RPMI7951 (cell line): ENCODE measurements at places on chromosomes 16 and 17.

- no peak for DNase-seq
Observed at GRCh38 chr17:72342627-72343527, 222.1 kb downstream of the SOX9 start.

- DNase-seq = peak; percentile 3
Observed at GRCh38 chr17:30969989-30970830, 629 bp upstream of the RNF135 start.

DNA sequence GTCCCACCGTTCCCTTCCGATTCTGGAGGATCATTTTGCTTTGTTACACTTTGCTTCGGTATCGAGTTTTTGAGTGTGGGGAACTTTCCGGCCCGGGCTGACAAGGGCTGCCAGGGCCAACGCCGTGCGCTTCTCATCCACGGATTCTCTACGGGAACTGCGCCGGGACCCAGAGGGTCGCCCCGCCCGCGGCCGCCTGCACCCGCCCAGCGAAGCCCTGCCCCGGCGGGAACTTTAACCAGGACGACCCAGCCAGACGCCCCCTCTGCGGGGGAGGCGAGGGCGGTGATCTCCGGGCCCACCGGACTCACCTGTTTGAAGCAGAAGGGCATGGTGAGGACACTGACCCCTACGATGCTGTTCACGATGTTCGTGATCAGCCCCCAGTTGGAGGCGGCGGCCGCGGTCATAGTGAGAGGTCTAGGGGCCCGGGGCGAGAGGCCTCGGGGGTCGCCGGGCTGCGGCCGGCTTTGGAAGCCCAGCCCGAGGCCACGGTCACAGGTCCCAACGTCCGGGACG is 536 bp downstream of the SLC38A10 start:
- DNase-seq = no peak

DNA sequence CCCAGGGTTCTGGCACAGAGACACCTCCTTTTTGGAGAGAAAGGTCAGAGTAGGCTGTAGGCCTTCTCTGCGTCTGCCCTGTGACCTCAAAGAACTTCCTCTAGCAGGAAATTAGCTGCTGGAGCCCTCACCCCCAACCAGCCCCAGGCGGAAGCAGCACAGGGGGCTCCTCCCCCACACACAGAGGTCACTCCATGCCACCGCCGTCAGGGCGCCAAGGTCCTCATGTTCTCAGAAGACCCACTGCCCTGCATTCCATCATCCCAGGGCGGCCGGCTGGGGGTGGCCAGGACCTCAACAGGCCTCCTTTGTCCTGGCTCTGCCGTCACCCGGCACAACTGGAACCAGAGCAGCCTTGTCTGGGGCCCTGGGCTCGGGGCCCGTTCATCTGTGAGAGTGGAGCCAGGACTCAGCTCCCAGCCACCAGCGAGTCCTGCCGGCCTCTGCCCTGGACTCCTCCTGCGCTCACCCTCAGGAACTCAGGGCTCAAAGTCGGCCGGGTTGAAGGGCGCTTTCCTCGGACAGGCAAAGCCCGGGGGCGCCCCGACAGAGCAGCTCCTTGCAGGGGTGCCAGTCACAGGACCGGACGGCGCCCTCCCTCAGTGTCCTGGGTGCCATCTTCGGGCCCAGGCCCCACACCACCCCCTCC is 1.2 kb downstream of the TMC6 start:
- no peak for DNase-seq

DNA sequence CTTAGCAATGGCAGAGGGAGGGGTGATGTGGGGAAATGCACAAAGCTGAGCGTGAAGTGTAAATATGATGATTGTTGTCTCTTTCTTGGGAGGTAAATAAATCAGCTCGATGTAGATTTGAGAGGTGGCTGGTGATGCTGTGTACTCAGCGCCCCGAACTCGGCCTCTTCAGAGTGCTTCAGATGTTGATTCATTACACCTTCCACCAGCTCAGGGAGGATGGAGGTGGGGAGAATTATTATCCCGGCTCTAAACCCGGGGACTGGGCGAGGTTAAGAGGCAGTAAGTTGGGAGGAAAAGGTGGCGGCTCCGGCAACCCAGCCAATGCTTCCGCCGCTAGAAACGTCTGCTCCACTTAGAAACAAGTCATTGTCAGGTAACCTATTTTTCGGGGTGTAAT is 86.5 kb downstream of the RPA1 start:
- no peak for DNase-seq

DNA sequence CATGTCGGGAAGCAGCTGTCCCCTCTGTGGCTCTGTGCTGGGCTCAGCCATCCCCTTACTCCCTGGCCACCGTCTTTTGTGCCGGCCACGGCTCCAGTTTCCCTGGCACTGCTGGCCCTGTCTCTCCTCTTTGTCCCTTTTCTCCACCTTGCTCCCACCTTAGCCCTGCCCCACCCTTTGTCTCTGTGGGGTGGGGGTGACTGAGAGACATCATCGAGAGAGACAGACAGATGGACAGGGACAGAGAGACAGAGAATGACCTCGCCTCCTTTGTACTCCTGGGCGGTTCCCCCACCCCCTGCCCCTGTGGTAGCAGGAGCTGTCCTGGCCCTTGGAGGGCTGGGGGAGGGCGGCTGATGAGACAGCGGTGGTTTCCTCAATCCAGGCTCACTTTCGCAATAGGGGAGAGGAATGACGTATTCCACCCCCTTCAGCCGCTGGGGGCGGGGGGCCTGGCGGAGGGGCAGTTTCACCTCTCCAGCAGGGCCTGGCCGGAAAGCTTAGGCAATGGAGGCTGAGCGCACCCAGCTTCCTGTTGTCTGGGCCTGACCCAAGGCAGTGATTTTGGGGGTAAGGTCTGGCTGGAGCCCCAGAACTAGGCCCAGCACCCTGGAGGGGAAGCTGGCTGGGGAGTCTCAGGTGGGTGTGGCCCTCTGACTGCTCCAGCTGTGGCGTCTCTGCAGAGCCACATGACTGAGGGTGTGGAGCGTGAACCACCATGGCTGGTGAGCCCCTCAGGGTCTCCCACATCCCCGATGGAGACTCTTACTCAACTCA is 7.3 kb downstream of the FMNL1 start:
- DNase-seq = peak; percentile 87

GRCh38 chr17:2347805-2348685 is 10.7 kb downstream of the SGSM2 start:
- DNase-seq = peak; percentile 73

GRCh38 chr16:86858501-86858900 is 280.2 kb downstream of the FOXL1 start:
- DNase-seq = no peak

- DNase-seq = no peak
Observed at GRCh38 chr17:54935471-54935870, 33.0 kb downstream of the COX11 start.

GRCh38 chr17:7586673-7587419 is 3.0 kb downstream of the SOX15 start:
- DNase-seq = no peak

DNA sequence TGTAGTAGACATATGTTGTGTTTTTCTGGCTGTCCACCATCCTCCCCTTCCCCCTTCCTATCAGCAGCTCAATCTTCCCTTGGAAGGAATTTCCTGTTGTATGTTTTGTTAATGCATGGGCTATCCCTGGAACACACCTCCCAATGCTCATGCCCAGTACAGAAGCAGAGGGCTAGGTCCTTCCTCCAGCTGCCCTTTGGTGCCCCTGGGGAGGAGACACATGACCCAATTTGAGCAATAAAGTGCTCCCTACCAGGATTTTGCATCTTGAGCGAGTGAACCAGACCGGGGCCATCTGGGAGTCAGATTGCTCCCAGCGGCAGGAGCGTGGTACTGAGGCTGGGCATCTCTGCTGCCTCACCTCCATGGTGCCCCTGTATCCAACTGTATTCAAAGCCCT is 141.5 kb upstream of the MED13 start:
- DNase-seq = no peak

DNA sequence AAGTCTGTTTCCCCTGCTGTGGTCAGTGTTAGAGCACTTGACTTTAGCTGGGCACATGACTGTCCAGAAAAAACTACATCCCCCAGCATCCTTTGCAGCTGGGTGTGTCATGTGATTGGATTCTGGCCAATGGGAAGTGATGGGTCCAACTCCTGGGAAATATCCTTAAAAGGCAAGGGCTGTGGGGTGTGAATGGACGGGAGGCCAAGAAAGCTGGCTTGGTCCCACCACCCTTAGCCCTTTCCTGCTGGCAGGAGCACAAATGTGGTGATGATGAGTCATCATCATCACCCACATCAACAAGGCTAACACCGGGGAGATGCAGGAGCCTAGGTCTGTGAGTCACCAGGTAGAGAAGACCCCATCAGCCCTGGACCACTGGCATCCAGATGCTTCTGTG is 341.7 kb downstream of the C16orf95 start:
- DNase-seq = peak; percentile 98

- DNase-seq = no peak
Observed at GRCh38 chr16:2025878-2026460, 733 bp upstream of the NHERF2 start.

DNA sequence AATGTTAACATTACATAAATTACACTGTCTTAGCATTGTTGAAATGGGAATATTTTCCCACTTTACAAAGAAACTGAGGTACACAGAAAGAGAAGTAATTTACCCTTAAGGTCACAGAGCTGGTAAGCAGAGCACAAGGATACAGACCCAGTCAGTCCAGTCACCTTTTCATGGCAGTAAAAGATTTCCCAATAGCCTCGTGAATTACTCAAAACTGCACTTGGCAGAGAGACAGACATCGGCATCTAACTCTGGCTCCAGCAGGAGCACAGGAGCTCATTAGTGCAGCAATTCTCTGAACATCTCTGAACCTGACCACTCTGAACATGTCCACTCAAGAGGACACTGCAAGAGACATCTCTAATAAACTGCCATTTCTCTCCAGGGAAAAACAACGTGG is 3.1 kb downstream of the TEX2 start:
- peak; percentile 51 for DNase-seq

DNA sequence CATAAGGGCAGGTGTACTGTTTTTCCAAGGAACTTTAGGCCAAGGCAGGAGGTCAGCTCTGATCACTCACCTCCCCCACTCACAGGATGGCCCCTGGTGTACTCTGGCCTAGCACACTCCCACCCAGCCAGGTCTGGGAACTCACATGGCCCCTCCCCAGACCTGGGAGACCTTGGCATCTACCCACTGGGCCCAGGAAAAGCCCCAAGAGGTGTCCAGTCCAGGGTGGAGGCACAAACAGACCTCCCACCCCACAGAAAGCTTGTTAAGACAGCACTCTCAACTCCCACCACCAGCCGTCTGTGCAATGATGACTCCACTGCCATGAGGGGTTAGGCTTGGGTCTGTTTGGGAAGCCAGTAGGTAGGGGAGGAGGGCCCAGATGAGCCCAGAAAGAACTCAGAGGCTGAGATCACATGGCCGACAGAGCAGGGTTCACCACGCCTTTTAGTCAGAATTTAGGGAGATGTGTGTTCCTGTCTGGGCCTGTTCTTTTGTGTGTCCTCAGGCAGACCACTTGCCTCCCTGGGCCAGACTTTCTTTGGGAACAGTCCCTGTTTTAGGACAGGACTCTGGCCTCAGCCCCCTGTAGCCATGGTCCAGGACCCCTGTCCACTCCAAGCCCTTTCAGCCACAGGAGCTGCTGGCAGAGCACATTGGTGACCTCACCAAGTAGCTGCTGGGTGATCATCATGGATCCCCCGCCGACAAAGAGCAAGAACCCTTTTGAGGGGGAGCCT is 12.1 kb upstream of the CBFB start:
- DNase-seq = no peak

GRCh38 chr16:68040506-68041288 is 17.6 kb downstream of the DUS2 start:
- peak; percentile 57 for DNase-seq

- DNase-seq = no peak
Observed at GRCh38 chr16:35533683-35534082, 2074.3 kb downstream of the TP53TG3F start.

- peak; percentile 43 for DNase-seq
Observed at GRCh38 chr17:47663912-47664623, 14.3 kb downstream of the KPNB1 start.

- DNase-seq = no peak
Observed at GRCh38 chr17:29640981-29641642, 18.4 kb upstream of the CORO6 start.

DNA sequence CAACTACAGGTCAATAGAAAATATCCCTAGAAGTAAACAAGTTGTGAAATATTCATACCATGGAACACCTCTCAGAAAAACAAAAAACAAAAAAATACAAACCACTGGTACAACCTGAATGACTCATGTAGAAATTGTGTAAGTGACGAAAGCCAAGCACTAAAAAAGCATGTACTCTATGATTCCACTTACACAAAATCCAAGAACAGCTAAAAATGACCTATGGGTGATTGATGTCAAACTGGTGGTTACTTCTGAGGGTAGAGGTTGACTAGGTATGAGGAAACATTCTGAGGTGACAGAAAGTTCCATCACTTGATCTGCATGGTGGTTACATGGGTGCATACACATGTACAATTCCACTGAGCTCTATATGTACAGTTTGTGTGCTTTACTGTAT is 31.1 kb downstream of the DHRS7C start:
- no peak for DNase-seq

DNA sequence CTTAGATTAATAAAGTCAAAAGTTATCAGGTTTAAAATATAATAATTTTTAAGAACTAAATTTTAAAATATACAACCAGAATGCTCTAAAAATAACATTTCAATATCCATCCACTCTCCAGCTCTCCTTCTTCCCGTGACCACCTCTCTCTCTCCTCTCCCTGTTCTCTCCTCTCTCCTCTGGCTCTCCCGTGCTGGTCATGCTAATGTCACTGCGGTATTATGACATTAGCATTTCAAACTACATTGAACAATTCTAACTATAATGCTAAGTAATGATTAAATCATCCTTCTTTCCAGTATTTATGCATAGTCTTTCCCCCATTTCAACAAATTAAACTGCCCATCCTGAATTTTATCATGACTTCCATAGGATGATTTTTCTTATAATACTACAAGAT is 154.7 kb downstream of the CEP112 start:
- no peak for DNase-seq

GRCh38 chr17:5580969-5581368 is 3.3 kb downstream of the NLRP1 start:
- no peak for DNase-seq

- DNase-seq = no peak
Observed at GRCh38 chr16:70682239-70683145, 3.4 kb downstream of the MTSS2 start.

DNA sequence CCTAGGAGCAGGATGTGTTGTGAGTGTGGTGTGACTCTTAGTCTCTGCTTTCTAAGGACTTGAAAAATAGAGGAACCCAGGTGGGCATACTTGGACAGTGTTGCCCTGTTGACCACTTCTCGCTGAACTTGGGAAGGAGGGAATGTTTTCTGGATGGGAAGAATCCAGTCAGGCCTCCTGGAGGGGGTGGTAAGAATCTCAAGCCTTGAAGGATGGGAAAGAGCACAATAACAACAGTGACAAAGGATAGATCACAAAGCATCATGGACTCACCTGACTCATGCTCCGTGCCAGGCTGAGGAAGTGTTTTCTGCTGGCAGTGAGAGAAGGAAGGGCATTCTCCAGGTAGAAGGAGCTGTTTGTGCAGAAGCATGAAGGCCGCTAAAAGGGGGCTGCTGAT is 8.4 kb downstream of the KAT8 start:
- DNase-seq = no peak

GRCh38 chr16:68737046-68737729 is at the start of gene CDH1:
CDH1 (plus strand) TSS chr16:68737292; CDS start chr16:68737416, 124 bp downstream.
- no peak for DNase-seq
